ENCODE measurements at places on chromosomes 13 and 19. TPM values are rescaled to one million over a fixed set of nuclear protein-coding genes. Genes with fewer than 3 reads are reported as not detected.

VSTM2B gene
- not detected for total RNA-seq

SIGLEC10 gene
- total RNA-seq = not detected

DNA sequence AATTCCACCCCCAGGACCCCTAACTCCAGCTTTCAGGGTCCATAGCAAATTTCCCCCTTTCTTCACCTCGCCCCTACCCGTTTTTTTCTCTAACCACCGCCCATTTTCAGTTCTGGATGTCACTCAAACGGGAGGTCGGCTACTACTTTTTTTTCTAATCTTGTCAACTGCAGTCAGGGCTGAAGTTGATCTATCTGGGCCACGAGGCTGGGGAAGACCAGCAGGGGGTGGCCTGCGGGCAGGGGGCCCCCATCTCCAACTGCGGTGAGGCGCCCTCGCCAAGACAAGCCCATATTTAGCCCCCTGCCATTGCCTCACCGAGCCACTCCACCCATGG is 748 bp downstream of the LHFPL6 start:
- no peak for DNase-seq

MCF2L gene
- total RNA-seq = under 0.01 TPM

ACOD1 gene
- total RNA-seq = not detected

CERS1 gene
- total RNA-seq = 0.13 TPM

DNA sequence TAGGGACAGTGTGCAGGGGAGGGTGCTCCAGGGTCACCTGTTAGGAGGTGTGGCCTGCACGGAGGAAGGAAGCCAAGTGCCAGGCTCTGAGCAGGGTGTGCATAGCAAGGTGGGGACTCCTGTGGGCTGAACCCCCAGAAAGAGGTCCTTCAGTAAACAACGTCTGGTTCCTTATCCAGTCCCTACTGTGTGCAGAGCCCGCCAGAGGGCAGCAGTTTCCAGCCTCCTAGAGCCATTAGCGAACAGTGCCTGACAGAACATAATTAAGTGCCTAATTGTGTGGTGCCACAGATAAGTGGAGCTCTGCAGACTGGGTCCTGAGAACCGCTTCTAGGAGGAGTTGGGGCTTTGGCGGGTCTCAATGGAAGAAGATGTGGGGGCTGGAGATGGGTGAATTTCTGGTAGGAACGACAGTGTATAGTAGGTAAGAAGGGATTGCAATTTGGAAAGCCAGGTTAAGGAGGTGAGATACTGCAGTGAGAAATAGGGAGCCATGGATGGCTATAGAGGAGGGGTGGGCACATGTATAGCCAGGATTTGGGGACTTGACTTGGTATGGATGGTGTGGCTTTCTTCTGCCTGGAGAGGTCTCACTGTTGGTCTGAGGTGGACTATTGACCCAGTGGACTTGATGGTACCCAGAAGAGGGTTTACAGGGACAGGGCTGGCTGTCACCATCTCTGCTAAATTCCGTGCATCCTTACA is 323.1 kb downstream of the ZNF536 start:
- no peak for DNase-seq

DNA sequence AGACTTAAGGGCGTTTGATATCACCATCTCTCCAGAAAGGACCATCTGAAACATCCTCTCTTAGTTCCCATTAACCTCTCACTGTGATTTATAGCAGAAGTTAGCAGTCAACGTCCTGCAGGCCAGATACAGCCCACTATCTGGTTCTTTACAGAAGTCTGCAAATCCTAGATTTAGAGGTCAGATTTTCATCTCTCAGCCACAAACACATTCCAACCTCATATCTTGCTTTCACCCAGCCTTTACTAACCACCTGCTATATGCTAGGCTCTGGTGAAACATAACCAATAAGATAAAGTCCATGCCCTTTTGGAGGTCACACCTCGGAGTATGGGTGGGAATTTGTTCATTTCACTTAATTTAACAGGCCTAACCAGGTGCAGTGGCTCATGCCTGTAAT is 76.8 kb upstream of the CACNA1A start:
- DNase-seq = no peak

DNA sequence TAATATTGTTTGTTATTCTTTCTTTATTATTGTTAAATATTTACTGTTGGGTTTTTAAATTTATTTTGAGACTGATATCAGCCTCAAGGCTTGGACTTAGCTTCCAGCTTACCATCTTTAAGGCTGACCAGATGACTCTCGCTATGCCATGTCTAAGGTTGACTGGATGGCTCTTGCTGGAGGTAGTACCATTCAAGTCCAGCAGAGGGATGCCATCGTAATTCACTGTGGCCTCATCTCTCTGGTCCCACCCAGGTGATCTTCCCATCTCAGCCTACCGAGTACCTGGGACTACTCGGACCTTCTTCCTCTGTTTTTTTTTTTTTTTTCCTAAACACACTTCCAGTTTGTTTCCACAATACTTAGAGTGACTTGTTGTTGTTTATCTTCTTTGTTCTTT is 41.7 kb upstream of the ZNF91 start:
- DNase-seq = no peak

TEX29 gene
- not detected for total RNA-seq

MYH14 gene
- 6.8 TPM for total RNA-seq

GRCh38 chr13:99993660-99994637 is 12.4 kb downstream of the ZIC2 start:
- DNase-seq = no peak

SAFB2 gene
- 24.0 TPM for total RNA-seq

- no peak for DNase-seq
These were observed 27.5 kb downstream of the ZNF266 start for GRCh38 chr19:9407827-9408226.

CALR3 gene
- total RNA-seq = 0.26 TPM

SERPINE3 gene
- not detected for total RNA-seq

CCDC70 gene
- total RNA-seq = not detected

DNA sequence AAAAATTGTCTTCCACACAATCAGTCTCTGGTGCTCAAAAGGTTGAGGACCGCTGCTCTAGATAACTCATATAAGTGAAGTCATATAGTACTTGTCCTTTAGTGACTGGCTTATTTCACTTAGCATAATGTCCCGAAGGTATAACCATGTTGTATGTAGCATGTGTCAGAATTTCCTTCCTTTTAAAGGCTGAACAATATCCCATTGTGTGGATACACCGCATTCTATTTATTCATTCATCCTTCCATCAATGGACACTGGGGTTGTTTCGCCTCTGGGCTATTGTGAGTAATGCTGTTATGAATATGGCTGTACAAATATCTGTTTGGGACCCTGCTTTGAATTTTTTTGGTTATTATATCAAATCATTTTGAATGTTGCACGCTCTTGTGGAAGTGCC is 4.6 kb upstream of the LYPD5 start:
- DNase-seq = no peak

- DNase-seq = peak; percentile 68
These were observed 55.0 kb downstream of the ZIC5 start for GRCh38 chr13:99916366-99917103.

TYROBP gene
- not detected for total RNA-seq

- DNase-seq = no peak
These were observed 109.1 kb upstream of the PEG3 start for GRCh38 chr19:56949626-56950025.

- DNase-seq = peak; percentile 1
These were observed 53.8 kb downstream of the DACH1 start for GRCh38 chr13:71813187-71813586.

DNA sequence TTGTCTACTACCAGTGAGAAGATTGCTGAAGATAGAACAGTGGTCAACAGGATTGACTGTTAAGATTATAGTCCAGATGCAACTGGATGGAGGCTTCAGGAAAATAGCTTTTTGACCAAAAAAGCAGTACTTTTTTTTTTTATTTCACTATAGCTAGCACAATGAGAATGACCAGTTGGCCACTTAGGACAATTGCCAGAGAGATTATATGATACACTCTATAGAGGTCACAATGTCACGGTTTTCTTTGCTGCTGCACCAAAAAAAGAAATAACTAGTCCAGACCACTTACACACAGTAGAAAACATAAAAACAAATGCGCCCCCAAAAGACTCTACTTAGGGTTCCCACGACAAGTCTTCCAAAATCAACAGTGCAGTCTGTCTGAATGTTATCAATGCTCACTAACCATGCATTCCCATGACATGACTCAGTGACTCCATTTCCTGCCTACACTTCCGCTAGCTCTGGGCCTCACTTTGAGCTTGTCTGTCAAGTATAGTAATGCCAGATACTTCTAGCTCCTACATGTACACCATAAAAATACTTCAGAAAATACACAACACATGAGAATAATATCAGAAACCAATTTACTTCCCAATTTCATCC is 209.1 kb upstream of the STARD13 start:
- DNase-seq = peak; percentile 91

DNA sequence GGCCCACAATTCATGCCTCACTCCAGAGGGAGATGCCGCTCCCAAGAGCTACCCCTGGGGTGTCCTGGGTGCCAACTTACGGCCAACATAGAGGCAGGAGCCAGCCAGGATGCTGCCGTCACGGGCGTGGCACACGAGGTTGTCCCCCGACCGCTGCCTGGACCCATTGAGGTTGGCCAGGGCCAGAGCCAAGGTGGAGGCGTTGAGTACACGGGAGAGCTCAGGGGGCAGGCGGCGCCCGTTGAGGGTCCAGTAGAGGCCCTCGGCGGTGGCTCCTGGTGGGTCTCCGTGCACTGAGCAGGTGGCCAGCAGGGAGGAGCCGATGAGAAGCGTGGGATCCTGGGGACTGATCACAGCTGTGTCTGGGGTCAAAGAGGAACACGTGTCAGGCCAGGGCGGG is 7.1 kb downstream of the CRLF1 start:
- DNase-seq = no peak

ZNF154 gene
- 1.2 TPM for total RNA-seq

- DNase-seq = no peak
These were observed 93.5 kb downstream of the ATP11A start for GRCh38 chr13:112783135-112783977.

GRCh38 chr13:50230662-50230978 is 215.4 kb downstream of the KCNRG start:
- no peak for DNase-seq

ANKLE1 gene
- 0.38 TPM for total RNA-seq

GRCh38 chr13:97726664-97727280 is 226.7 kb upstream of the IPO5 start:
- DNase-seq = peak; percentile 30

PLD3 gene
- total RNA-seq = 199 TPM

SMIM44 gene
- not detected for total RNA-seq

GRCh38 chr13:98613591-98613990 is 36.7 kb upstream of the STK24 start:
- DNase-seq = no peak

- DNase-seq = no peak
These were observed 367.1 kb downstream of the NDFIP2 start for GRCh38 chr13:79847882-79848592.

- DNase-seq = no peak
These were observed 21.7 kb downstream of the ZNF45 start for GRCh38 chr19:43913383-43913782.

GRCh38 chr13:106385654-106386053 is 149.8 kb downstream of the EFNB2 start:
- no peak for DNase-seq

GRCh38 chr19:35212241-35212640 is 16.3 kb downstream of the FAM187B start:
- DNase-seq = no peak

DNA sequence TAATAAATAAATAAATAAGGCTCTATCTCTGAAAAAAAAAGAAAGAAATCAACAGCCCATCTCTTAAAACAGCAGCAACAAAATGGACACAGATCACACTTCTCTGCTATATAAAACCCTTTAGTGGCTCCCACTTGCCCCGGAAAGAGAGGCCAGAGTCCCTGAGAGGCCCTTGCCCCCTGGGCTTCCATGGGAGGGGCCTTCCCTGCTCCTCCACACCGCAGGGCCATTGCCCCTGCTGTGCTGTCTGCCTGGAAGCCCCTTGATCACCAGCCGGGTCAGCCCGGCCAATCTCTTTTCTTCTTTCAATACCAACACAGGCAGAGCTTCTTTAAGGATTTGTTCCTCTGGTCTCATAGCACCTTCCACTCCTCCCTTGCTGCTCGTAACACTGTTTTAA is 171.1 kb downstream of the URI1 start:
- DNase-seq = no peak

NXNL1 gene
- not detected for total RNA-seq

BST2 gene
- 8.7 TPM for total RNA-seq

DNA sequence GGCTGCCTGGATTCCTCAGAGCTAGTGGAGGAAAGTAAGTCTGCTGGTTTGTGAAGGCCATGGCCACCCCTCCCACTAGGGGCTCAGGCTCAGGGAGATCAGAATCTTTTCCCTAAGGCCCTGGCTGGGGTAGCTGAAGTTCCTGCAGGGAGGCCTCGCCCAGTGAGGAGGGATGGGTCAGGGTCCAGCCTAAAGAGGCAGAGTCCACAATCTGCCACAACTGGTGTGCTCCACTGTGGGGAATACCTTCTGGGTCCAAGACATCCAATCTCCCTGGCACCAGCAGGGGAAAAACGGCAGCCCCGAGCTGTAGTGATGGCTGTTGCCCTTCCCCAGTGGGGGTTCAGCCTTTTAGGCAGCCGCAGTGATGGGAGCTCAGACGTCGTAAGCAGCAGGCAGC is 23.2 kb downstream of the IGFL3 start:
- DNase-seq = no peak

GRCh38 chr13:102845289-102845629 is 573 bp upstream of the ERCC5 start:
- no peak for DNase-seq

PDE4C gene
- total RNA-seq = 0.38 TPM

- DNase-seq = no peak
These were observed 541 bp downstream of the ASPDH start for GRCh38 chr19:50512999-50513745.

PLVAP gene
- total RNA-seq = not detected

GRCh38 chr19:40143612-40144011 is 47.6 kb upstream of the MAP3K10 start:
- DNase-seq = no peak

GRCh38 chr19:40799558-40800338 is 757 bp downstream of the EGLN2 start:
- no peak for DNase-seq

NLRP4 gene
- total RNA-seq = not detected

- no peak for DNase-seq
These were observed 112.6 kb downstream of the KCNRG start for GRCh38 chr13:50127726-50128291.

TMPRSS9 gene
- not detected for total RNA-seq

DNA sequence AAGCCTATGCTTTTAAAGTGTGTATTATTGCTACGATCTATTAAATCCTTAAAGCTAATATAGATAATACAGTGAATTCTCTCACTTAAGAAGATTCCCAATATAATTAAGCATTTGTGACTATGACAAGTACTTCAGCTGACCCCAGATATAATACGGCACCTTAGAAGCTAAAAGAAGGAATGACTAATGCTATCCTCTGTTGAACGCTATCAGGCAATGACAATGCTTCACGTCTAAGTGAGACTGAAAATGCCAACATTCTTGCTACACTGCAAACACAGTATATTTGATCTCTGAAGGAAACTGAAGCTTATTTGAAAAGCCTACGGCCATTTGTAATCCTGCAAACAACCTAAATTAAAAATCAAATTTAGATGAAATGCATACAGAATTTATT is 19.7 kb downstream of the VWA8 start:
- peak; percentile 67 for DNase-seq
